Nucleus accumbens (tissue), 56 donors: ENCODE measurements at places on chromosomes 6 and 20.
A peak's percentile ranks its signal among the peaks of the same experiment; 100 is the strongest.

- no peak for DNase-seq
Observed at GRCh38 chr20:37749620-37750403, 56.0 kb downstream of the CTNNBL1 start.

DNA sequence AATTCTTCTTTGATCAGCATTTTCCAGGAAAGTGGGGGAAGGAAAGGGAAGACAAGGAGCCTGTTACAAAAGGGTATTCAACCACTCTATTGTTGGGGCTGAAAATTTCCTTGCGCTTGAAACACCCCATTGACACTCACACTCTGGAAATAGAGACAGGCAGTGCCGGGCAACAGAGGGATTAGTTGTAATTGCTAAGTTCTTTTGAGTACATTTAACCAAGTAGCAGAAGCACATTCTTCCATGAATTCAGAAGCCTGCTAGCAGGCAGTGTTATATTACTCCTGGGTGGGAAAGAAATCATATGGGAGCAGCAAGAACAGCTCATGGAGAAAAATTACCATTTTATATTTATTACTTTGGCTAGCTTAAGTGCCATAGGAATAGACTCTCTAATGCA, 745.5 kb downstream of the C6orf118 start:
- peak; percentile 21 for DNase-seq

- DNase-seq, result no peak
Observed at GRCh38 chr6:151351146-151351700, 40.1 kb downstream of the ZBTB2 start.

- no peak for DNase-seq
Observed at GRCh38 chr6:125356884-125357283, 55.1 kb upstream of the HDDC2 start.

DNA sequence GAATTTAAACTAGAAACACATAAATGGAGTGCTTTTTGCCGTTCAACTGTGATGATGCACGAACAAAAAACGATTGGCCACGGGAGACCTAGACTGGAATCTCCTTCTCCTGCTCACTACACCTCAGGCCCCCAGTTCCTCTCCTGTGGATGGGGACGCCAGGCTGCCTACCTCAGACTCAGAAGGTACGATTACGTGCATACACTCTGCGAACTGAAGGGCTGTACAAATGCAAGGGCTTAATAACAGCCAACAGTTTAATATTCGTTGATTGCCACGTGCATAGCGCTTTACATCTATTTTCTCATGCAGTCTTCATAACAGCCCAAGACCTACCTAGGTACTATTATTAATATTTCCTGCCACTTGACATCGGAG, 495 bp upstream of the ARMC2 start:
- no peak for DNase-seq

- DNase-seq, result no peak
Observed at GRCh38 chr6:39059496-39060310, 11.1 kb downstream of the GLP1R start.

- no peak for DNase-seq
Observed at GRCh38 chr6:140344142-140344913, 969.9 kb upstream of the CITED2 start.

DNA sequence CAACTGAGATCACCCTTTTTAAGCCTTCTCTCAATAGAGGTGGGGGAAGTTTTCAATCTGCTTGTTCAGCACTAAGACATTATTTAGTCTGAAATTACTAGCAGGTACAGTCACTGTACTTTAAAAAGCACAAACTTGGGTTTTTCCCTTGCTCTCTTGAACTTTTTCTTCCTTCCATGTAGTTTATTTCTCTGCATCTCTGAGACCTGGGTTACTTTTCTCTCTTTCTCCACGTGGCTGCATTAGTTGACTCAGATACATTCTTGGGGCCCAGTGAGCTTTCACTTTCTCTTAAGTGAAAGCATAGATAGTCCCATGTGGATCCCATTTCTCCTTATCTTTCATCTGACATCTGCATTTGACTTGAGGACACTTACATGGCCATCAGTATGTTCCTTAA, 433.9 kb upstream of the MAP3K7 start:
- DNase-seq, result no peak

GRCh38 chr6:136591617-136592016, 41.4 kb upstream of the MAP7 start:
- DNase-seq, result no peak

DNA sequence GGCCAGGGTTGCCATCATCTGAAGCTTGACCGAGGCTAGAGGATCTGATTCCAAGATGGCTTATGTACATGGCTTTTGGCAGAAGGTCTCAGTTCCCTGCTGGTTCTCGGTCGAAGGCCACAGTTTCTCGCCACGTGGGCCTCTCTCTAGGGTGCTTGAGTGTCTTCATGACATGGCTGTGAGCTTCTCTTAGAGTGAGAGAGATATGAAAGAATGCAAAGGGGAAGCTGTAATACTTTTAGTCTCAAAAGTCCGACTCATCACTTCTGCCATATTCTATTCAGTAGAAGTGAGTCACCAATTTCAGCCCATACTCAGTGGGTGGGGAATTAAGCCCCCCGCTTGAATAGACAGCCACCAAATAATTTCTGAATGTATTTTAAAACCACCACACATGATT, 94.2 kb downstream of the UTRN start:
- DNase-seq, result no peak

GRCh38 chr20:35560105-35560511, 18.2 kb downstream of the ERGIC3 start:
- no peak for DNase-seq

DNA sequence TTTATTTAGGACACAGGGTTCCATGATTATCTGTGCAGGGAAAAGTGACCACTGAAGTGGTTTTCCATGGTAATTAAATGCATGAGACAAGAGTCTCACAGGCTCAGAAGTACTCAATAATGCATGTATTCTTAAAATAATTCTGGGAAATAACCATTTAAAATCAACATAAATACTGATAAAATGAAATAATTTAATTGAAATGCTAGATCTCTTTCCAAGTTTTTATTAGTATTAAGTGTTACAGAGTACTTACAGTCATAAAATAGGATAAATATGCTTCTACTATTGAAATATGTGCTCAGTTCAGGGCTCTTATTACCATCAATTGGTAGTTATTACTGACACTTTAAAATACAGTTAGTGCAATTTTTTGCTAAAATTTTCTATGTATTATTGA, 916.0 kb upstream of the GJE1 start:
- DNase-seq, result no peak

DNA sequence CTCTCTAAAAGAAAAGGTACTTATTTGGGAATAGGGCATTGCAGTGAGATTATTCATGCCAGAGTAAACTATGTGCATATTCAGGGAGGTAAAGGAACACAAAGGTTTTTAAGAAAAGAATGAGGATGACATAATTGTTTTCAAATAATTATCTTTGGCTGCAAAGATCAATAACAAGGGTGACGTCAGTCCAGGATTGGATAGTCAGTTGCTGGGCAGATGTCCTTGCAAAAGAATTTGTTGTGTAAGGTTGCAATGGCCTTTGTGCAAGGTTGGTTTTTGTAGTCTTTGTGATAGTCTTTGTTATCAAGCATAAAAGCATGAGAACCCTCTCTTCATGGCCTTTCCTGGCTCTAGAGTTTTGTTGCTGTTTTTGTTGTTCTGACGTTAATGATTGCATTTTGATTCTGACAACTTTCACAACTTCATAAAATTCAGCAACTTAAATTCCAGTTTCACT, 17.7 kb downstream of the LOC128125822 start:
- no peak for DNase-seq

- DNase-seq, result no peak
Observed at GRCh38 chr6:143877584-143878271, 13.5 kb downstream of the ZC2HC1B start.

- DNase-seq, result peak; percentile 48
Observed at GRCh38 chr6:35240838-35241801, 18.4 kb upstream of the ZNF76 start.

- DNase-seq, result no peak
Observed at GRCh38 chr20:46085179-46085851, 4.4 kb downstream of the NCOA5 start.

- no peak for DNase-seq
Observed at GRCh38 chr6:135412761-135413160, 84.8 kb downstream of the AHI1 start.

DNA sequence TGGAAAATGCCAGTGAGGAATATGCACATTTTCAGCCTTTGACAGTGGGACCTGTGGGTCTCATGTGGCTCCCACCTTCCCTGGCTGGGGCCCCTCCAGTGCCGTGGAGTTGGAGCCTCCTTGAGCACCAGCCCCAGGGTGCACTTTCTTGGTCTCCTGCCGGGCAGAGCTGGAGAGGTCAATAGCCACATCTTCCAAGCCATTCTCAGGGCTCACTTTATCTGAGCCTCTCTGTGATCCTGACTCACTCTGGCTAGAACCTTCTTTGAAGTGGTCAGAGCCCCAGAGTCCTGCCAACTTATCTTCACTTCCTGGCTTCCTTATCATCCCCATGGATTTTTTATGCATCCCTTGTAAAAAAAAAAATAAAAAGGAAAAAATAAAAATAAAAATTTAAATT, 5.7 kb downstream of the VSX1 start:
- DNase-seq, result no peak

- DNase-seq, result no peak
Observed at GRCh38 chr6:126614642-126615504, 275.0 kb downstream of the CENPW start.
